ENCODE measurements at places on chromosomes 5 and 9.

- no peak for DNase-seq
Observed at GRCh38 chr9:98652741-98653140, 56.0 kb downstream of the GABBR2 start.

GRCh38 chr9:129036241-129036922, at the start of gene MIGA2:
MIGA2 (plus strand) TSS chr9:129036626; CDS start chr9:129040595, 3,969 bp downstream.
- peak; percentile 96 for DNase-seq

- DNase-seq = no peak
Observed at GRCh38 chr5:76503929-76504328, 100.8 kb downstream of the IQGAP2 start.

DNA sequence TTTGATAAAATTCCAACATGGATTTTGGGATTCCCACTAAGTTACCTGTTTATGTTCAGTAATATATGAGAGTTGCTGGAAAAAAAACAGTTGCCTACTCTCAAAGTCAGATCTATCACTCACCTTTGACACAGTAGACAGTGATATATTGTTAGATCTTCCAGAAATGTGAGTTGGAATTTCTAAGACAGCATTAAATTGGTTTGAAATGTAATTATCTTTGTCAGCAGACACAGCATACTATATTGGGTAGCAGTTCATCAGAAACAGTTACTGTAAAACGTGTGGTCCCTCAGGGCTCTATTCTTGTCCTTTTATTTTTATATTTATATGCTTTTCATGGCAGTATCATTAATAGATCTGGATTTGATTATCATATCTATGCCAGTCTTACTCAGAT, 433.6 kb upstream of the ARRDC3 start:
- DNase-seq = no peak

DNA sequence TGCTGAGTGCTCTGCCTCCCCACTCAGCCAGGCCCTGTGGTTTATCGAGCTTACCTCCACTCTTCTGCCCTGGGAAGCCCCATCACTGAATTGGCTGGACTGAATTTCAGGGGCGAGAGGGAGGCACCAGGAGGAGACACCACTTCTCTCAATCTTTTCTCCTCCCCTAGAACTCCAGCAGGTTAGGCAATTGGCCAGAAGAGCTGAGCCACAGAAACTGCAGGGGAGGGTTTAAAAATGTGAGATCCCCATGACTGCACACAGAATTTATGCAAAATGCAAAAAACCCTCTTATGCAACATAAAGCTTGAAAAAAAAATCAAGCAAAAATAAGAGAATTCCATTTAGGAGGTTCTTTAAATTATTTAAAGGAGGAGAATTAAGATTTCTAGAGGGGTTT, 29.9 kb downstream of the TUT7 start:
- DNase-seq = no peak

GRCh38 chr5:91212714-91213092, 170.4 kb downstream of the ARRDC3 start:
- no peak for DNase-seq

GRCh38 chr5:168867241-168867640, 288.1 kb upstream of the PANK3 start:
- no peak for DNase-seq

GRCh38 chr5:17238521-17239041, 21.1 kb downstream of the BASP1 start:
- DNase-seq = no peak

DNA sequence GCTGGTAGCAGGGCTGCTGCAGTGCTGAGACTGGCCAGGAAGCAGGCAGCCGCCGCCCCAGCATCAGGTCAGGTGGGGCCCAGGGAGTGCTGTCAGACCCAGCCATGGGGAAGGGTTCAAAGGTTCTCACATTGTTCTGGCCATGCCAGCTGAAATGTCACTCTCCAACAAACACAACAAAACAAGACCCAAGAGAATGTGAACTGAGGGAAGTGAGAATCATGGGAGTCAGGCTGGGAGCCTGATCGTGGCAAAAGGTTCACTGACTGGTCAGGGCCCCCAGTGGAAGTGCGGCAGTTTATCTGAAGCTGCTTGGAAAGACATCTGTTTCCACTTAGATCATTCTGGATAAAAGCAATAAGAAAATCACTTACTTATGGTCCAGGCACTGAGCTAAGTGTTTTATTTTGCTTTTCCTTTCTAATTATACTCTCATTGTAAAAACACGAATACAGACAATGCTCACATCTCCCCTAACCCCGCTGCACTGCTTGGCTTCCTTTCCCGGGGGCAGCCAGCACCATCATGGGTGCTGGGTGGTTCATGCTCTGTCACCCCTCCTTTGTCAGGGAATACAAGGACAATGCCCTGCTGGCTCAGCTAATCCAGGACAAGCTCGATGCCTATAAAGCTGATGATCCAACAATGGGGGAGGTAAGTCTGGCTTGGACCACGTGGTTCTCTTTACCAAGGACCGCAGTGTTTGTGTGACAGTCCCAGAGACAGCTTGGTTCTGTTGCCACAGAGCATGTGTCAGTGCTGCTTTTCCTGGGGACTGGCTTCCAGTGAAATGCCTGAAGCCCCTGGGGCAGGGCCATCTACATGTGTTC, 41.9 kb upstream of the CFAP157 start:
- no peak for DNase-seq

GRCh38 chr9:93682155-93682968, 106.0 kb downstream of the PHF2 start:
- peak; percentile 69 for DNase-seq

GRCh38 chr5:10602031-10602806, 38.3 kb downstream of the ANKRD33B start:
- DNase-seq = no peak

- no peak for DNase-seq
Observed at GRCh38 chr9:129242971-129243561, 65.0 kb upstream of the IER5L start.

- no peak for DNase-seq
Observed at GRCh38 chr5:4017076-4017803, 421.6 kb downstream of the IRX1 start.

DNA sequence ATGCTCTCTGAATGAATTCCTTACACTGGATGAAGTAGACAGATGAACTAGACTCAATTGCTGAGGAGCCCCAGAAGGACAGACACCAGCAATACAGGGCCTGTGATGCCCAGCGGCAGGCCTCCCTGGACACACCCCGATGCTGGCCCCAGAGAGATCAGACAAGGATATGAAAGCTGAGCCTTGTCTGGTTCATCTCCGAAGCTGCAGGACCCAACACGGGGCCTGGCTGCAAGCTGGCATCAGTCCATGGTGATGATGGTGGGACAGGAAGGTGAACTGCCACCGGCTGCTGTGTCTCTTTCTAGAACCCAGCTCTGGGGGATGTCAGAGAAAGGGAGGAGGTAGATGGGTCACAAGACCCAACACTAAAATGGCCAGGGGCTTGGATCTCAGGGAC, 104.0 kb upstream of the LMX1B start:
- DNase-seq = no peak

DNA sequence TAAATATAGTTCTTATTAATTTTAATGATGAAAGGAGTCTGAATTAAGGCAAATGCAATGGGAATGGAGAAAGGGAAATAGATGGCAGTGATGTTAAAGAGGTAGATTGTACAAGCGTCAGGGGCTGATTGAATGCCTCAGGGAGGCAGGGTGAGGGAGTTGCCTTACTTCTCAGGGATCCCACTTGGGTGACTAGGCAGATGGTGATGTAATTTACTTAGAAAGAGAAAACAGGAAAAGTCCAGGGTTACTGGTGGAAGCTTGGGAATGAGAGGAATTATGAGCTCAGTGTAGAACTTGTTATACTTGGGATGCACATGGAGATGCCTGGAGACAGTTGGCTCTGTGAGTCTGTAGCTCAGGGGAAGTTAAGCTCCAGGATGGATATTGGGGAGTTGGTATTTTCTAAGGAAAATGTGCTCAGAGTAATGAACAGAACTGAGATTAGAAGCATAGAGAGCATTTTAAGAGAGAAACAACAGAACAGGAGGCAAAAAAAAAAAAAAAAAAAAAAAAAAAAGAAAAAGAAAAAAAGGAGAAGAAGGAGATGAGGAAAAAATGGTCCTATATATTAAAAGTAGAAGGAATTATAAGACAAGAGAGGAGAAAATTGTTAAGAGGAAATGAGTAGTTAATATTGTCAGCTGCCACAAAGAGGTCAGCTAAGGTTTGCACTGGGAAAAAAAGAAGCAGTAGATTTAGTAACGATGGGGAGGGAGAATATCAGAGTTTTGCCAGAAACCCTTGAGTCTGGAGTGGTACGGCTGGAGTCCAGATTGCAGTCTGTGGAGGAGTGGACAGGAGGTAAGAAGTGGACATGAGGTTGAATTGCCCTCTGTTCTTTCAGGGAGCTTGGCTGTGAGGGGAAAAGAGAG, 88.0 kb upstream of the ELL2 start:
- DNase-seq = no peak

- peak; percentile 68 for DNase-seq
Observed at GRCh38 chr5:132369474-132370180, at the start of gene SLC22A5. SLC22A5 (plus strand) TSS chr5:132369710; CDS start chr5:132369973, 263 bp downstream.

DNA sequence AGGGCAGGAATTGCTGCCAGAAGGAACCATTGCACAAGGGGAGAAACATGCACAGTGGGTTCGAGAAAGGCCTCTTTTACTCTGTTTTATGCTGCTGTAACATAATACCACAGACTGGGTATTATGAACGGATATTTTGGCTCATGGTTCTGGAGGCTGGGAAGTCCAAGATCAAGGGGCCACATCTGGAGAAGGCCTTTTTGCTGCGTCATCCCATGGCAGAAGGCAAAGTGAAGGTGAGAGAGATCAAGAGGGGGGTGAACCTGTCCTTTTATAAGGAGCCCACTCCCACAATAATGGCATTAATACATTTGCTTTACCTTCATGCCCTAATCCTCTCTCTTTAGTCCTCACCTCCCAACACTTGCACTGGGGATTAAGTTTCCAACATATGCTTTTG, 136.9 kb upstream of the ALDH1B1 start:
- DNase-seq = no peak

GRCh38 chr5:131394128-131394527, 130.3 kb downstream of the CDC42SE2 start:
- DNase-seq = peak; percentile 61

- DNase-seq = no peak
Observed at GRCh38 chr5:180618487-180618828, 27.2 kb upstream of the SCGB3A1 start.

- no peak for DNase-seq
Observed at GRCh38 chr9:136361047-136361753, 2.3 kb downstream of the DNLZ start.

DNA sequence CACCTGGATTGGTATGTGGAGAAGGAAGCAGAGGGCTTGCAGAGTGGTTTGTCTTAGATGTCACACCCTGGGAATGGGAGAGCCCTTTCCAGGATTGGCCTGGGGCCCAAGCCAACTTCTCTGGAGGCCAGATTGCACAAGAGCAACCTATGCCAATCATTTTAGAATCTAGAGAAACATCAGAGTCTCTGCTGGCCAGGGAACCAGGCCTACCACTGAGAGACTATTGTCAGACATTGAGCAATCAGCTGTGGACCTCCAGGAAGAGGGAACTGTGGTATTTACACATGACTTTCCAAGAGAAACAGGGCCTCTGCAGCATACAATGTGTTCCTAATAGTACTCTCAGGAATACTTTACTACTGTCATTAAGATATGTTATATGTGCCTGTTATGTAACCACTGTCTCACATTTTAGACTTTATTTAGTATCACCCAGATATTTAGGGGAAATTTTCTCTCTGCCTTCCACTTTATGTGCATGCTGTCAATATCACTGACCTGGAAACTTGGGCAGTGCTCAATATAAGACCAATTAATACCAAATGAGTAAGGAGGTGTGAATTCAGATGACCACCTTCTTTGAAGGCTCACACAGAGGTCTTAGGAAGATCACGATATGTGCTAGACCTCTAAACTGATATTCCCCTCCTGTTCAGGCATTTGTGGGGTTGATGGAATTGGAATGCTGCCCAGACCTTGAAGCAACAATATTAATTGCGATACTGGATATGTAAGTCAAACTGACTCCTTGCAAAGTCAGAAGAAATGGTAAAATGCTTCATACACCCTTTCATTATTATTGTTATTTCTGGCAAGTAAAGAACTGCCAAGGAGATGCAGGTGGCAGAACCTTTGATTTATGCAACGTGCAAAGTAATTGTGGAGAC, 20.5 kb upstream of the CCL28 start:
- no peak for DNase-seq

Data from stimulated activated CD4-positive, alpha-beta T cell treated with anti-CD3 and anti-CD28 coated beads, Interleukin-4, amount 100 ng/mL, for 24 hours (primary cell).